ENCODE measurements at places on chromosomes 7 and 10.
A peak's percentile ranks its signal among the peaks of the same experiment; 100 is the strongest.

DNA sequence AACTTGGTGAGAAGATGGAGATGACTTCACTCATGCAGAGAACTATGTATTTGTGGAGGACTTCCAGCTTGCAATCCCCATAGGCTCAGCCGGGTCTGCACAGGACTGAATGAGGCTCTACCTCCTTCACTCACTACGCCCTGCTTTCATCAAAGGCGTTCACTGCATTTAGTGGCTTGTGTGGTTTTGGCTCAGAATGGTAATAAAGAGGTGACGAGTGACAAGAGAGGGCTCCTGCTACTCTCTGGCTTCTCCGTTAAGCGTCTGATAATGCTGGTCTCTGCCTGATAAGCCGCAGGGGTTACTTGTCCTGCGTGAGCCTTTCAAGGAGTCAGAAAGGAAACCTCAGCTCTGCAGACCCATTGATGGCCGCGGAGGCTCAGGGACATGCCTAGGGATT lies 343.4 kb downstream of the PRPF18 start:
- DNase-seq, result no peak

DNA sequence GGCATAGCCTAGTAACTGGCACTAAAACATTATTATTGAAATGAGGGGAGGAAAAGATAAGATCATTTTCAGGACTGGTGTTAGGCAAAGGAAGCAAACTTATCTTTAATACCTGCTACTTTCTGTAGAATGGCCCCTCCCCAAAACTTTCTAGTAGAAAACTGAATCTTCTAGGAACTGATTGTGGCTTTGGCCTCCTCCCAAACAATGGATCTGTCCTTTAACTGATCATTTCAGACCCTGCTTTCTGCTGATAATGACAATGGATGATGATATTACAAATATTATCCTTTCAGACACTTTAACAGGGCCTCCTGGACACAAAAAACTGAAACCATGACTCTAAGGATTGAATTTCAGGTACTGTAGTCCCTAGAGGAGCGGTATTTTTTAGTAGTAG lies 55.1 kb downstream of the EZH2 start:
- no peak for DNase-seq

DNA sequence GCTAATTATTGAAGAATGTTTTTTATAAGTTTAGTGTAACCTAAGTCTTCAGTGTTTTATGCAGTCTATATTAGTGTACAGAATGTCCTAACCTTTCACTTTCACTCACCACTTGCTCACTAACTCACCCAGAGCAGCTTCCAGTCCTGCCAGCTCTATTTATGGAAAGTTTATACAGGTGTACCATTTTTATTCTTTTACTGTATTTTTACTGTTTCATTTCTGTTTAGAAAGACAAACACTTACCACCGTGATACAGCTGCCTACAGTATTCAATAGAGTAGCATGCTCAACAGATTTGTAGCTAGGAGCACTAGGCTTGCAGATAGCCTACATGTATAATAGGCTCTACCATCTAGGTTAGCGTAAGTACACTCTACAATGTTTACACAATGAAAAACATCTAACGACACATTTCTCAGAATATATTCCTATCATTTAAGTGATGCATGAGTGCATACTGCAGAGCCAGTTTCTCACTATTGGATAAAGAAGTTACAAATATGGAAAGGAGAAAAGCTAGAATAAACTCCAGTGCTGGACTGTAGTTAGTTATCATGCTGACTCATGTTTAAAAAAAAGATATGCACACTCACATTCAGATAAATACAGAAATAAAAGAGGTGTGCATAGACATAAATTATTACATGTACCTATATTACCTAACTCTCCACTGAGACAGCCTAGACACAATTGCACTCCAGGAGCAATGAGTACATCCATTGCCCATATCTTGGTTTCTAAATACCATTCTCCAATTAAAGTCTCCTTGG lies 30.4 kb downstream of the STEAP1B start:
- DNase-seq, result no peak

- DNase-seq, result no peak
These were observed 9.7 kb downstream of the SFRP5 start for GRCh38 chr10:97762056-97762455.

GRCh38 chr7:20083781-20084180 lies 133.4 kb downstream of the MACC1 start:
- DNase-seq, result peak; percentile 10

DNA sequence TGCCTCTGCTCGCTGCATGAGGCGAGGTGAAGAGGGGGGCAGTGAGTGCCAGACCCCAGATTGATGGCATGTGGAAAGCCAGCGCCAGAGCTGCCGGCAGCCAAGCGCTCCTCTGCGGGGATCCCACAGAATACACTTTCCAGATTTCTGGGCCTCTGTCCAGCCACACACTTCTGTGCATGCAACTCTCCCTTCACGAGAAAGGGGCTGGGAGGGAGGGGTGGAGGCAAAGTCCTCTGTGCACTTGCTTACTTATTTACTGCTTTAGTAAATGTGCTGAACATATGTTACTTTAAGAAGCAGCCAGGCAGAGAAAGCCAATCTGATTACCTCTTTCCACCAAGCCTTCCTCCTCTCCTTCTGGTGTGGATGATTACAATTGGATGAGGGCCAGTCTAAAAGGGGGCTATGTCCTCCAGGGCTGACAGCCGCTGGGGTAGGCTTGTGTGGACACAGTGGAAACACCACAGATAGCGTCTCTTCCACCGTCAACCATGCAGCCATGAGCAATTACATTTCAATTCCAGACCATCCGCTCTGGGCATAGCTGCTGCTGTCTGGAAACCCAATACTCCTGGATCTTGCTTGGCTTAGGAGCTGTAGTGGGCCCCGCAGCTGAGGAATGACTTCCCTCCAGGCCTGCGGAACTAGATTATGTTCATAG lies 322.8 kb upstream of the ANKRD30A start:
- no peak for DNase-seq

- DNase-seq, result no peak
These were observed 21.5 kb downstream of the GIMAP8 start for GRCh38 chr7:150471886-150472285.

DNA sequence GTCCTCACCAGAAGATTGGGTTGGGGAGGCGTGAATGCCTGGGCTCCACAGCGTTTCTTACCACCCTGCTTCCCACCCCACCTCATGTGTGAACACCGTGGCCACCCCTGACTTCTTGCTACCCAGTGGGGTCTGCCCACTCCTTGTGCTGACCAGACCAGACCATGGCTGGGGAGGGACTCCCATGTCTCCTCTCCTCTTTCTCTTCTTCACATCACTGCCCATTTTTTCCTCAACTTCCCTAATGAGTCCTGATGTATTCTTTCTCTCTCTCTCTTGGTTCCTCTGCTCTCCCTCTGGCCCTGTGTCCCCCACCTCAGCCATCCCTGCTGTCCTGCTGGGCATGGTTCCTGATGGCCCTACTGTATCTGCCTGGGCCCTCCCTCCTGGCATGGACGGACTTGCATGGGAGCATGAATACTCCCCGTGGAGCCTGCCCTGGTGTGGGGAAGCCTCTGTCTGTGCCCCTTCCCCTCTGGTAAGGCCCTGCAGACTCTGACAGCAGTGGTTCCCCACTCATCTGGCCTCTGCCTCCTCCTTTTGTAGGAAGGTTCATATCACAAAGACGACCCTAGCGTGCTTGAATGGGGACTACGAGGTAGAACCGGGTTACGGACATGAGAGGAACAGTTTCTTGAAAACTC lies 85.5 kb downstream of the ADCY1 start:
- DNase-seq, result no peak

DNA sequence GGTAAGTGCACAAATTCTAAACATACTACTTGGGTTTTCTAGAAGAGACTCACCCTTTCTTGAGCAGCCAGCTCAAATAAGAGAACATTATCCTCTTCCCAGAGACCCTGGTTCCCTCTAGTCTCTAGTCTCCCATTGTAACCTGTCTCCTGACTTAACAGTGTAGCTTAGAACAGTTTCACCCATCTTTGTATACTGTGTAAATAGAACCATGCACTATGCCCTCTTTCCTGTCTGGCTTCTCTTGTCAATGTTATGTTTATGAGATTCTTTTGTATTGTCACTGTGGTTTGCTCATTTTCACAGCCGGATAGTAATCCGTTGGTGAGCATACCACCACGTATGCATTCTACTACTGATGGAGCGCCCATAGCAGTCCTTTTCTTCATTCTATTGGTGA lies 227.4 kb upstream of the PLPP4 start:
- DNase-seq, result no peak

GRCh38 chr10:19968745-19969144 lies 152.5 kb downstream of the PLXDC2 start:
- DNase-seq, result no peak

DNA sequence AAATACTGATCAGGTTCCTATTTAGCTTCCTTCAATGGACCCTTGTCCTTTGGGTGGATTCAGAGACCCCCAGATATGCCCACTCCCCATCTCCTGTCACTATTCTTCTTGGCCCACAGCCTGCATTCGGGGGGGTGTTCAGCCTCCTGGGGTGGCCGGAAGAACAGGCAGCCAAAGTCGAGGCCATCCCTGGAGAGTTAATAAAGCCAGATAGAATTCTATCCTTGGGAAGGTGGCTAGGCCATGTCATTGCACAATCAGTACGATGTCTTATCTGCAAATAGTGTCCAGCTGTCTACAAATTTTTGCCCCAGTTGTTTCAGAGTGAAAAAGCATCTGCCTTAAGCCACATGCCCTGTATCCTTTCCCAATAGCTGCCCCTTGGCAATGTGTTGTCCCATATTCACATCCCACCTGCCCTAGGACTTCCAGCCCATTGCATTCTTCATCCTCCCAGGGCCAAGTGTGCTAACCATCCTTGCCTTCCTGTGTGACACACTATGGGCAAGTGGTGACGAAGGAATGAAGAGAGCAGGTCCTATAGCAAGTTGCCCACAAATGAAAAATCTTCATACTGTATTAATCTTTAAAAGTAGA lies 9.9 kb upstream of the FAM107B start:
- DNase-seq, result no peak

DNA sequence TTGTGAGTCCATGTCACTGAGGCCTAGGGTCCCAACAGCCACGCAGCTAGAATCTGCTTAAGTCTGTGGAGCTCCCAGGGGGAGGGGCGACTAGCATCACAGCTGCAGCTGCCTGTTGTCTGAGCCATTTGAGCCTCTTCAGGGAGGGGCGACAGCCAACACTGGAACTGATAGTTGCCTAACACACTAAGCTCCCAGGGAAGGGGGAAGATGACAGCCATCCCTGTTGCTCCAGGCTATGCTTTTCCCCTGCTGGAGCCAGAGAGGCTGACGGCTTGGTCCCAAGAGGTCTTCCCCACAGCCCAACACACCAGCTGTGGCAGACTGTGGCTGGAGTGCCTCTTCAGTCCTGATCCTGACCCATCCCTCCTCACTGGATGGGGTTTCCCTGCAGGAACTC lies 817.5 kb downstream of the NXPH1 start:
- no peak for DNase-seq

GRCh38 chr10:95501203-95502094 lies 59.7 kb downstream of the SORBS1 start:
- no peak for DNase-seq

DNA sequence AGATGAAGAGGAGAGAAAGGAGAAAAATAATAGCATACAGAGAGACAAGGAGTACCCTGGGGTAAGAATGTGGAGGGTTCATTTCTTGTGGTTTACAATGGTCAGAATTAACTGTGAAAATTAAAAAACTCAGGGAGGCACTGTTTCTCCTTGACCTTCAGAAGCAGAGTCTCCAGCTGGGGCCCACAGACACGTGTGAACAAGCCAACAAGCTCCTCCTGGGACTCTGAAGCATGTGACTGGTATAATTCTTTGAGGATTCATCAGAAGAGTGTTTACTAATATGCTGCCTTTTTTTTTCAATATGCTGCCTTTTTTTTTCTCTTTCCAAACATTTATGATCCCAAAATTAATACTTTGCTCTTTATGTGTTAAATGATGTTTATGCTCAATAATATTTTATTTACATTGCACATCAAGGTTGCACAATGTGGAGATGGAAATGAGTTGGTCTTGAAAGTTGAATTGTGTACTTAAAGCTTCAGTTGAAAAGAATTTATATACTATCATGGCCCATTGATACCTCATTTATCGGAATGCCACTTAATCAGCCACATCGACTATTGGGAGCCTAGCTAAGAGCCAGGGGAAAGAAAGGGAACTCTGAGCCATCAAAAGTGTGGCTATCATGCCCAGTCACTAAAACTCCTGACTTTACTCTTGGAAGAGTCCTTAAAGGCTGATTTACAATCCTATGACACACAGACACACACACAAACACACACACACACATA lies 134.7 kb upstream of the RHOBTB1 start:
- DNase-seq, result no peak

DNA sequence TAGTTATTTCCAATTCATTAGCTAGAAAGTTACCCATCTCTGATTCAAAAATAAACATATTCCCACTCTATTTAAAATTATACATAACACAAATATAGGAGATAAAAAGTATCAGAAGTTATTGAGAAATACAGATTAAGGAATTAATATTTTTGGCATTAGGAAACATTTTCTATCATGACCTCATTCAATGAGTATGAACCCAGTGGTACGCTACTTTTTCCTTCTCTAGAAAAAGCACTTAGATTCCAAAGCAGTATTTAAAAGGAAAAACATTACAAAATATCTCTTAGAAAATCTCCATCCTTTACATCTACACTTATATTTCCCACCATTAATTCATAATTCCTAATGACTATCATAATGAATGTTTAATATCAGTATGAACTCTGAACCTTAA lies 240.6 kb upstream of the GNAI1 start:
- DNase-seq, result no peak

DNA sequence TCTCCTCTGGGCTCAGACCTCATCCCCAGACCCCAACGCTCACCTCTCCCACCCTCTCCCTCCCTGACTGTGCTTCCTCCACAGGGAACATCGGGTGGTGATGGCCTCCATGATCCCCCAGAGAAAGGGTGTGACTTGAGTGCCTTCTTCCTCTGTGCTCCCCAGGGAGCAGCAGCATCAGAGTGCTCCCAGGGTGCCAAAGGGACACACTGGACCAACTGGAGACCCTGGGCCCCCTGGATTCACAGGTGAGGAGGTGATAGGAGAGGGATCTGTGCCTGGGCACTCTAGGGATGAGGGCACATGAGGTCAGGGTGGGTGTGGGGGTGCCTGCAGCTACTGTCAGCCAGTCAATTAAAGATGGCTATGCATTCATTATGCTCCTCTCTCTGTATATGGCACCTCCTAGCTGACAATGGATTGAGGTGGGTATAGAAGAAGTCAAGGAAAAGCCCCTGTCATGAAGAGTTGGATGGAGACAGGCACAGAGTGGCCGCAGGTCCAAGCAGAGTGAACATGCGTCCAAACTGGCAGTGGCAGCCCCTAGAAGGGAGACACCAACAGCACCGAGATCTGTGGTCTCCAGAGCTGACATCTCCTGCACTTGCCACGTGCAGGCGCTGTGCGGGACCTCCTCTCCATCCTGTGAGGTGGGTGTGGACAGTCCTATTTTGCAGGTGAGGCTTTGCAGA lies 15.5 kb upstream of the VOPP1 start:
- DNase-seq, result no peak

GRCh38 chr10:119541046-119541445 lies 1.5 kb downstream of the RGS10 start:
- DNase-seq, result no peak

GRCh38 chr7:158129037-158130022 lies 458.3 kb downstream of the PTPRN2 start:
- DNase-seq, result no peak

All from GM12865 (cell line).